Stimulated activated CD4-positive, alpha-beta T cell treated with anti-CD3 and anti-CD28 coated beads, TNF-alpha, amount 100 ng/mL, for 24 hours (primary cell): ENCODE measurements at places on chromosomes 5 and 9.

GRCh38 chr9:133779516-133780403 lies 41.6 kb upstream of the SARDH start:
- DNase-seq, result no peak

GRCh38 chr5:160327818-160328217 lies 15.5 kb upstream of the CCNJL start:
- DNase-seq, result no peak

- DNase-seq, result no peak
Measured at GRCh38 chr9:121206516-121207370, 5.1 kb upstream of the RAB14 start.

DNA sequence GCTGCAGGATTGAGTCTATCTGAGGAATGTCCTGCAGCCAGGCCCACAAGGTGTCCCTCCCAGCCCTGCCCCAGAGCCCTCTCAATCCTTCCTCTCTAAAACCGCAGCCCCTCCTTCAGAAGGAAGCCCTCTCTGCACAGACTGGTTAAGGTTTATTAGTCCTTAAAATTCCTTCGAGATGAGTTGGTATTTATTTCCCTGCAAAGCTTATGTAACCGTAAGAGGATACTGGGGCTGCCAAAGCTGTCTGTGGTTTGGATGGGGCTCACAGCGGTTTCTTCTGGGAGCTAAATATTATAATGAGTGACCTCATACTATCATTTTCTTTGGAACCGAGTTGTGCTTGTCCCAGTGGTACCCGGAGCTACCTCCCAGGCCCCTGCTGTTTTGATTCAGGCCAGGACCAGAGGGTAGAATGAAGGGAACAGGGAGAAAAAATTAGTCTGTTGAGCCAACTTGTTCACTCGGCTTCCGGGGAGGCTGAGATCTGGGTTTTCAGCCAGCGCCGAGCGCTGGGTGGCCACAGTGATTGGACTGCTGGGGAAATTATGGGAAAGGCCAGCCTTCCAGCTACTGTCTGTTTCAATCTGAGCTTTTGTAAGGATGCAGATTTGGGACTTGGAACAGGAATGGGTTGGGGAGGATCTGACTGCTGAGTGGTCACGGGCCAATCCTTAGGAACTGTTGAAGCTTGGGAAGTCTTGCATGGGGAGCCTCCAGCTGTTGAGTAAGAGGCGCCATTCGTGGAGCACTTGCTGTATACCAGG lies 107.5 kb downstream of the NDFIP1 start:
- DNase-seq, result no peak

- DNase-seq, result no peak
Measured at GRCh38 chr9:102911185-102911584, 83.9 kb upstream of the CYLC2 start.

- no peak for DNase-seq
Measured at GRCh38 chr5:97087138-97087537, 55.3 kb downstream of the LIX1 start.

DNA sequence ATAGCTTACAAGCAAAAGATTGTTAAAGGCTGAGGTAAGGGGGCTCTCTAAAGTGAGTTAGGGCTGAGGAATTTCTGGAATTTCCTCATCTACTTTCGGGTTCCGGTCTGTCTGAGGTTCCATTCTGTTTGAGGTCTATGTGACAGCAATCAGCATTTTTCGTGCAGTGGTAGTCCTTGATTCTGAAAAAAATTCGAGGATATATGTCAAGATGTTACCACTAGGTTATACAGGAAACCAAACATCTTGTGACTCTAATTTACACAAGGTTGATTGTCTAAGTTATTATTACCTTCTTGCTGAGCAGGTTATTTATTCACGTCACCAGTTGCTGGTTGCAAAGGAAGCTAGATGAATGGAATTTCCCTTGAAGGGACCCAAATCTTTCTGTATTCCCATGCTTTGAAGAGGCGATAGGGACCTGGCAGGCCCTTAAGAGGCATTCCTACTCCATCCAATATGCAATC lies 35.2 kb downstream of the RLN2 start:
- no peak for DNase-seq

GRCh38 chr5:149439899-149440542 lies 60.9 kb upstream of the IL17B start:
- no peak for DNase-seq

DNA sequence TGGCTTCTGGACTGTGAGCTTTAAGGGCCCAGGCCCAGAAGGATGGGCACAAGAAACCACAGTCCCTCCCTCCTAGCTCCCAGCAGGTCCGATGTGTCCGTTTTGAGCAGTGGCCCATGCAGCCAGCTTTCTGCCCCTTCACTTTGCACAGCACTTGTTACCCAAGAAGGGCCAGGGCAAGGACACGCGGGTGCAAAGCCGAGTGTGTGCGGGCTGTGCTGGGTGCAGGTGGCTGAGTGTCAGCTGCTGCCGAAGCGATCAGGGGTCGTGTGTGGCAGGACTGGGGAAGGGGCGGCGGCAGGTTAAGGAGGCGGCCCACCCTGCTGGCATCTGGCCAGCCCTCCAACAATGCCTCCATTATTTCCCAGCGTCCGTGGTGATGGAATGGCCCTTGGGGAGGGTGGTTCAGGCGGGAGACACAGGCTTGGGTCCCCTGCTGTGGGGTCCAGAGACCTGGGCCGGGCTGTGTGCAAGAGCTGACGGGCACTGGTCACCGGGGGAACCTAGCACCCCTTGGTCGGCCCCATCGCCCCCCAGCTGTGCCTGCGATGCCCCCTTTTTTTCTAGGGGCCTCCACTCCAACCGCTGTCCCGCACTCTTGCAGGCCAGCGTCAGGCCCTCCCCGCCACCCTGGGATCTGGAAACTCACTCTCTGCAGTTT lies 653 bp downstream of the LHX3 start:
- no peak for DNase-seq

DNA sequence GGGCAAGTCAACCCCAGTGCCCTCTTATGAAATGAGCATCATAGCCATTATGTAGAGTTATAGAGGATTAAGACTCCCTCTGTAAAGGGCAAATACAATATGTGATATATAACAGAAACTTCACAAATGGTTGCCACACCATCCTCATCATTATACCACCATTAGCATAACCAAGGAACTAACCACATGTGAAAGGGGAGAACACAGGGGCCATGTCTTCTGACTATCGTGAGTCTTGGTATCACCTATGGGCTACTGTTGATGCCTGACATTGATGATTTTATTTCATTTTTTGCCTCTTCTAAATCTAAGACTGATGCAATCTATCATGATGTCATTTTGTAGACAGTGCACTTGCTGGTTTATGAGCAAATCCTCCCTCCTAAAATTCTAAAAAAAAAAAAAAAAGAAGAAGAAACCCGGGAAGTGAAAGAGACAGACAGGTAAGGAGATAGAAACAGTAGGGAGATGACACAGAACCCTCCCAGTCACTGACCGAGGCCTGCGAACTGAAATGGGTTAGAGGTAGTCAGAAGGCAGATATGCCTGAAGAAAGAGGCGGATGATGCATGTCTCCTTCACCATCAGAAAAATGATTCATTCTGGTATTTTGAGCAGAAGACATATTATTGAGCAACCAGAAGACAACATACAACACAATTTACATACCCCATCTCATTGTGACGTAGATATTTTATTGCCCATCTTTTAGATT lies 266.0 kb downstream of the DMAC1 start:
- DNase-seq, result no peak

DNA sequence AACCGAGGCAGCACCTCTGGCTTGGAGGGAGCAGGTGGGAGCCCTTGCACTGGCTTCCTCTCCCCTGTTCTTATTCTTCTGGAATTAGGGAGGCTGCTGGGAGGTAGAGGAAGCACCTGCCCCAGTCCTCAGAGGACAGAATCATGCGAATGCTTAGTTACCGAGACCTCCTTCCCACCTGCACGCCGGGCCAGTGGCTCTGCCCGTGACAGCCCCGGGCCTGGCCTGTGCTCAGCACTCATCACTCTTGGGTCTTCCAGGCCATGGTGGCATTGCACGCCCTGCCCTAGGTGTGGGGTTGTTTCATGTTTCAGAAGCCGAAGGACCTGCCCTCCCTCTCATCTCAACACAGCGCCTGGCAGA lies 45.3 kb upstream of the NKD2 start:
- no peak for DNase-seq

DNA sequence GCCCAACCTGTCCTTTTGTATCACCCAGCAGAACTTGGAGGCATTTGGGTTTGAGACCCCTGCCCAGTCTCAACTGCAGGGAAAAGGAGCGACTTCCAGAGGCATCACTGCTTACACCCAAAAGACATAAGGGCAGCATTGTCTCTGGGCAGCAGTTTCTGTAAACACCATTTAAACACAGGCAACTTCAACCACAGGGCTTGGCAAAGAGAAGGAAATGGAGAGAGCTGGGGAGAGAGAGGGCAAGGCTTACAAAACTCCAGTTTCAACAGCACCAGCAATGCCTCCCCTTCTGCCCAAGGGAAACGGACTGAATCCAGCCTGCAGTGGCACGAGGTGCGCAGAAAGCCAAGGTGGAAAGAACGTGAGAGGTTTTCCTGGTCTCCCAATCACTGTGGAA lies 147.6 kb downstream of the ROR2 start:
- DNase-seq, result no peak

GRCh38 chr9:115594557-115594956 lies 476.6 kb upstream of the TNC start:
- no peak for DNase-seq

DNA sequence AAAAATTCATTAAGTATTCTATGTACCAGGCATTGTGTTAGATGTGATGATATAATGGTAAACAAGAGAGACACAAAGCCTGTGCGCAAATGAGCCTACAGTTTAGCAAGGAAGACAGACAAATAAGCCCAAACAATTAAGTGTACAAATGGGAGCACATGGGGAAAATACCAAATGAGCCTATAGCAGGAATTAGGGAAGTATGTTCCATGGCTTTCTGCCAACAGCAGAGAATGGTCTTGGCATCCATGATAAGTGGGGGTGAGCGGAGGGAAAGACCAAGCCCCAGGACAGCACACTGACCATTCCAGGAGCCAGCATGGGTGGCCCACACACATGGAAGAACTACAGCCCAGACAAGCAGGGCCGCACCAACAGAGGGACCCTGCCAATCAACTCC lies 369.7 kb downstream of the DEPDC1B start:
- DNase-seq, result no peak

DNA sequence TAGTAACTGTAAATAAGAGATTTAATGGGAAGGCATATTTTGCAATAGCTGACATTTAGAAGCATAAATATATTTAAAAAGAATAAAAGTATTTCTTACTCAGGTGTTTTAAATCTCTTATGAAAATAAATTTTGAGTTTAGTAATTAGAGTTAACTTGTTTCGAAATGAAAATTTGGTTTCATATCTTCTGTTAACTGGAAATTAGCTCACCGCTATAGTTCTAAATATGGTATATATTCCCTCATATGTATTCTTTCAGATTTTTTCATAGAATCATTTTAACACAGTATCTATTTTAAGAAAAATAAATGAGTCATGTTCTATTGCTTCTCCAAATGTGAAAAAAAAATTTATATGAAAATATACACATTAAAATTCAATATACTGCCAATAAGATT lies 434.1 kb downstream of the DTWD2 start:
- DNase-seq, result no peak

GRCh38 chr9:30932226-30932625 lies 1452.2 kb upstream of the ACO1 start:
- no peak for DNase-seq
